IMR-90 (cell line): ENCODE measurements at places on chromosomes 1 and 21. TPM values are rescaled to one million over a fixed set of nuclear protein-coding genes. Genes with fewer than 3 reads are reported as not detected.

- peak; percentile 25 for DNase-seq
Measured at GRCh38 chr1:22503721-22504410, 52.2 kb downstream of the ZBTB40 start.

- peak; percentile 0 for DNase-seq
Measured at GRCh38 chr1:101971304-101971703, 25.4 kb downstream of the OLFM3 start.

GRCh38 chr1:151243683-151244216 lies 10.8 kb upstream of the PSMD4 start:
- DNase-seq, result no peak

Gene CD1B
- not detected in 2 replicates for total RNA-seq

DNA sequence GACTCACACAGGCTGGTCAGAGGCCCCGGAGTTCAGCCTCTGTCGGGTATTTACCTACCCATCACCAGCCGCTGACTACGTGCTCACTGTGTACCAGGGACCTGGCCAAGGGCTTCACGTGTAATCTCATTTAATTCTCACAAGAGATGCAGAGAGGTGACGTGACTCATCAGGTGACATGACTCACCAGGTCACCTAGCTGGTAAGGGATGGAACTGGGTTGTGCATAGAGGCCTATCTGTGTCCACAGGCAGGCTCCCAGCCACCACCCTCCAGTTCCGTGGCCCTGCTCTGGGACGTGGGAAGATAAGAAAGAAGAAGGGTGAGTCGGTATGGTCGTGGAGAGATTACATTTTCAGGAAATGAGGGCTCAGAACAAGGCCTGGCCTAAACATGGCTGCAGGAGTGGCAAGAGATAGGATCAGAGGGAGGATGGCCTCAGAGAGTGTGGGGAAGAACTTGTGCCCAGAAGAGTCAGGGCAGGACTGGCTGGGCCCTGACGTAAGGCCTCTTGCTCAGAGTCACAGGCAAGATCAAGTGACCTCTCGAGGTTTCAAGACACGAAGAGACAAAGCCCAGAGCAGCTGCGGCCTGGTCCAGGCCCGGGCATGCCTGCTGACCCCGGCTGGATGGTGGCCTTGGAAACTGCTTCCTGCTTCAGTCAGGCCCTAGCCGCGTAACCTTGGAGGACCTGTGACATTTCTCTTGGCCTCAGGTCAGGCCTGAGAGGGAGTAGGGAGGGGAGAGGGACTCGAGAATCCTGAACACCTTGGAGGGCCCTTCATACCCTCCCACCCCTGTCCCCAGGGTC lies 52.7 kb upstream of the WASF2 start:
- peak; percentile 85 for DNase-seq

DNA sequence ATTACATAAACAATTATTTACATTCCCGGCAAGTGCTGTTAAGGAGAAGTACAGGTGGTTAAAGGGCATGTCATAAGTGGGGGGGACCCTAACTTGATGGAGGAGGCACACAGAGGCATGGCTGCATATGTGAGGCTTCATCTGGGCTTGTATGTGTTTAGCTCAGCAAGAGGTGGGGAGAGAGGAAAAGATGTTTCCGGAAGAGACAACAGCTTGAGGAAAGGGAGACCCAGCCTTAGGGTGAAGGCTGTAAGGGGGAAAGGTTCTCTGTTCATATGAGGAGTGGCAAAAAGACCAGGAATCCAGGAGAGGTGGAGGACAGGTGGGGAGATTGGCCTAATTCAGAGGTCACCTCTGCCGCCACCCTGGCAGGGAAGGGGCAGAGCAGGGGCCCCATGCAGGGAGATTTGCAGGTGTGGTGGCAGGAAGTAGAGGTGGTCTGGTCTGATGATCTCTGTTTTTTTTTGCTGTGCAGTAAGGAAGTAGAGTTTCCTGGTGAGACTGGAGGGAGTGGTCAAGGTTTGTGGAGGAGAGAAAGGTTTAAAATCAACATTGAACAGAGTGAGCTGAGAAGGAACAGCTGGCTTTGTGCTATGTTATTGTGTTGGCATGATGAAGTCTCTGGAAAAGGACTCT lies 9.0 kb downstream of the TRAF5 start:
- DNase-seq, result no peak

- peak; percentile 56 for DNase-seq
Measured at GRCh38 chr1:84613026-84613425, 38.8 kb upstream of the CTBS start.
